Central memory CD8-positive, alpha-beta T cell (primary cell): ENCODE measurements at places on chromosomes 11 and 22.

DNA sequence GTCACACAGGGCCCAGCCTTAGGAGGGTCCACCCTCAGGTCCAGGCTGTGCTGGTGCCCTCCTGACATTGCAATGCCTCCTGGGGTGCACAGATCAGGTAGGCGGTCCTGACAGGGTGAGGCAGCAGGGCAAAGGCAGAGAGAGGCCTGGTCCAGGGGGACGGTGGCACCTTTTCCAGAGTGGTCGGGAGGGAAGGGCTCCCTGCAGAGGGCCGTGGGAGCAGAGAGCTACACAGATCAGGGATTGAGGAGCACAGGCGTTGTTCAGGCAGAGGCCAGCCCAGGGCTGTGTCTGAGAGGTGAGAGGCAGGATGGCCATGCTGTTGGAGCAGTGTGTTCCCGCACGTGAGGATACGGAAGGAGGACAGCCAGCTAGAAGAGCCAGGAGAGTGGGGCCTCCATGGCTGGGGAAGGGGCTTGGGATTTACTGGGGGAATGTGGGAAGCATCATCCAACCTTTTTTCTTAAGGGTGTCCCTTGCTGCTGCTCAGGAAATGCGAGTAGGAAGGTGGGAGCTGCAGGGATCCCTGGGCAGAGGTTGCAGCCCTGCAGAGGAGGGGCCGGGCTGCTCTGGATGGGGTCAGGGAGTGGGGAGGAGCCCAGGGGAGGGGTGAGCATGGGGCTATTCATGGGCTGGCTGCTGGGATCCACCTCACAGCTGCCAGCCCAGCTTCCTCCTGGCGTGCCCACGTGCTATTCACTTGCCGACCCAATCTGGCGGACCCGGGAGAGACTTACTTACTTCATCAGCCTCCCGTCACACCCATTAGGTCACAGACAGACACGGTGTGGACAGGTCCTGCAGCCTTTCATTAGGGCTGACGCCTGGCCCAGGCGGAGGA lies 1516.4 kb downstream of the TBC1D22A start:
- DNase-seq, result no peak

- no peak for DNase-seq
These were observed 28.7 kb downstream of the ZNRF3 start for GRCh38 chr22:28911777-28912669.

DNA sequence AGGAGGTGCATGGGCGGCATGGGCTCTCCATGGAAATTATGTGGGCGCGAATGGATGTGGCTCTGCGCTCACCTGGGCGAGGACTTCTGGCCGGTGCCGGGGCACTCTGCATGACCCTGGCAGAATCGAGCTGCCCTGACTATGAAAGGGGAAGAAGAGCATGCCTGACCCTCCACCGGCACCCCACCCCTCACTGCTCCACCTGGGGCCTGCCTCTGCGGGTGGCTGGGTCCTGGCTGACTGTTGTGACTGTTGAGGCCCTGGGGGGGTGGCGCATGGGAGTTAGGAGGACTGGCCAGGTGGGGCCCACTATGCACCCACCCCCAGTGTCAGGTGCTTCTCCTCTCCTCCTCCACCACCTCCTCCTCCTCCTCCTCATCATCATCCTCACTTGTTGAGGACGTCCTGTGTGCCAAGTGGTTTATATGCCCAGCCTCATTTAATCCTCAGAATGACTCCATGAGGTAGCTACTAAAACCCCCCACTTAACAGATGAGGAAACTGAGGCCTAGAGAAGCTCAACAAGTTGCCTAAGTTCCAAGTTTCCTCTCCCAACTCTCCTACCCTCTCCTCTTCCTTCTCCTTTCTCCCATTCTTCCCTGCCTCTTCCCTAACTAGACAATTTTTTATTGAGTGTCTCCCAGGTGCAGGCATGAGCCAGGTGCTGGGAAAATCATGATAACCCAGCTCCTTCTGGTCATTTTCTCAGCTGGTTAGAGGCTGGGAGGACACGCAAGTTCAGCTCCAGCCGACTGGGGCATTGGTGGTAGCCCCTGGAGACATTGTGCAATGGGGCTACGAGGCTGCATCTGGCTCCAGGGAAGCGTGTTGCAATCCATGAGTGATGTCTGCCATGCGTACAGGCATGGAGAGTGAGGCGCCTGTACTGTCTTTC lies 2.3 kb downstream of the MYEOV start:
- no peak for DNase-seq

DNA sequence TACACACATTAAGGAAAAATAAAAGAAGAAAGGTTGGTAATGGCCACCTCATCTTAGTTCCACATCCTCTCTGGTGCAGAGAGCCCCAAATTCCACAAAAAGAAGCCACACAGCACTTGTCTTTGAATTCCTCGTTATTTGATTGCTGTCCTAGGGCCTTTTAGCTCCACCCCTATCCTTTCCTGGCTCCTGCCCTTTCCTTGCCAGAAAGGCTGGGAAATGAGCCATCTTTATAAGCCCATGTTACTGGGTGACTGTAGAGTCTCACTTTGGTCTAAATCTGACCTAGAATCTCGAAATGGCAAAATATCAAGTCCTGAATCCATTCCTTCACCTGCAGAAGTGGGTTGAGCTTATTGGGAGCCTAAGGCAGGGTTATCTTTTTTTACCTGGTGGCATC lies 4.3 kb upstream of the TMEM132A start:
- DNase-seq, result no peak

GRCh38 chr22:25970999-25971811 lies 198.1 kb upstream of the SEZ6L start:
- no peak for DNase-seq

- DNase-seq, result no peak
These were observed 59.6 kb downstream of the TRMU start for GRCh38 chr22:46395145-46395544.

DNA sequence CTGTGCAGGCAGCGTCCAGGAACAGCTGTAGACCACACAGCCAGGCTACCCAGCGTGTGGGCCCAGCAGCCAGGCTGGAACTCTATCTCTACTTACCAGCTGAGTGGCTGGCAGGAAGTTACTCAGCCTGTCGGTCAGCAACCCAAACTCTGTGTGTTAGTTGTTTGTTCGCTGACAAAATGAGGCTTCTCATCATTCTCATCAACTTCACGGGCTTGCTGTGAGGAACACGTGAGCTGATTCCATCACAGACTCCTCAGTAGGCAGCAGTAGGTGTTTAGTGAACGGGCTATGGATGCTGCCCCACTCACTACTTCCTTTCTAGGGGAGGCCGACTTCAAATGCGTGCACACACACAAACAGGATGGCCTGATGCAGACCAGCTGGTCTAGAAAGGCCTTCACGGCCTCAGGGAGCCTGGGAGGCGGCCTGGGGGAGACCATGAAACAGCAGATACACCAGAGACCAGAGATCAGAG lies 830 bp upstream of the SPDYC start:
- DNase-seq, result no peak
